ENCODE measurements at places on chromosomes 5 and 9.
A peak's percentile ranks its signal among the peaks of the same experiment; 100 is the strongest.

- no peak for DNase-seq
Measured at GRCh38 chr5:68033961-68034571, 181.5 kb upstream of the PIK3R1 start.

DNA sequence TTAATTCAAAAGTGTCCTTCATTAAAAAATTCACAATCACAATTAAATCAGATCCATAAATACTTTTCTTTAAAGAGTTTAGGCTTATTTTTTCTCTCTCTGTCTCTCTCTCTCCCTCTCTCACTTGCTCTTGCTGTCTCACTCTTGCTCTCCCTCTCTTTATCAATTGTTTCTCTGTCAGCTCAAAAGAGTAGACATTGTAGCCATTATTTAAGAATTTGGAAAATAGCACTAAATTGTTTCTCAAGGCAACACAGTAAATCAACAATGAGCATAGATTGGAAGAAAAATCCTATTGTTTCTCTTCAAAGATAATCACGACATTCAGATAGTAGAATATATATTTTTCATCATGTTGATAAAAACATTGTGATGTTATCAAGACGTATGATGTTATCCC lies 1114.0 kb downstream of the PTPRD start:
- no peak for DNase-seq

GRCh38 chr5:18798058-18798457 lies 1163.8 kb downstream of the TAF11L14 start:
- no peak for DNase-seq

DNA sequence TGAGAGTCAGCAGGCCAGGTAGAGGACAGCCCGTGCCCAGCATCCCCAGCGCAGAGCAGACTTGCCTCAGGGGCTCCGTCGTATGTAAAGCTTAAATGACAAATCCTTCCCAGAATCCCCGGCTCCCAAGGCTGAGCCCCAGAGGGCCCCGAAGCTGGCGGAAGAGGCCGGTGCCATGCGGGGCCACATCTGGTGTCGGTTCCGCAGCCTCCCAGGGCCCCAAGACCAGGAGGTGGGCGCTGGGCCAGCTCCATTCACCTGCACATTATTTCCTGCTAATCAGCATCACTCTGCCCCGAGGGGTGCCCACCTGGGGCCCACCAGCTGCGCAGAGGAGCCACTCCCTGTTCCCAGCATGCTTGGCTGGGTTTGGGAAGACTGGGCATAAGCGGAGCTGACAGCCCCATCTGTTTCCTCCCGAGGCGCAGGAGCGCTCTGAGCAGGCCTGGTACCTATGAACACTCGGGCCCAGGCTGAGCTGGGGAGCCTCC lies 124.0 kb upstream of the PPP1R26 start:
- no peak for DNase-seq

GRCh38 chr5:87210076-87210475 lies 57.6 kb upstream of the RASA1 start:
- DNase-seq, result no peak

GRCh38 chr5:67028371-67028770 lies 168.2 kb downstream of the CD180 start:
- no peak for DNase-seq

DNA sequence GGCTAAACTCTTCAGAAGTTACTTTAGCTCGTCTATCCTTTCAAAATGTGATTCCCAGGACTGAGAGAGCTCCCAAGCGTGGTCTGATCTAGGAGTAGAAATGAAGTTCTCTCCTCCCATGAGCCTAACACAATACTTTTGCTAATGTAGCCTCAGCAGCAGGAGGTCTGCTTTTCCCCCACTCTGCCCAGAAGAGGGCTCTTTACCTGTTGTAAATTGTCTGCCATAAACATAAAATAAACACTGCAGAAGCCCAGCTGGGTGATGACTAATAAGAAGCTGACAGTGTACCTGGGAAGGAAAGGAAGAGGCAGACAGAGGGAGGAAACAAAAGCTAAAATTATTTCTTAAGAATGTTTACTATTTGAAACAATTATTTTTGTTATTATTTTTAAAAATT lies 15.4 kb downstream of the SLC36A3 start:
- peak; percentile 60 for DNase-seq

GRCh38 chr5:41935544-41935943 lies 10.5 kb downstream of the FBXO4 start:
- DNase-seq, result no peak

- DNase-seq, result no peak
Measured at GRCh38 chr9:137485343-137486140, 26.4 kb upstream of the NSMF start.

DNA sequence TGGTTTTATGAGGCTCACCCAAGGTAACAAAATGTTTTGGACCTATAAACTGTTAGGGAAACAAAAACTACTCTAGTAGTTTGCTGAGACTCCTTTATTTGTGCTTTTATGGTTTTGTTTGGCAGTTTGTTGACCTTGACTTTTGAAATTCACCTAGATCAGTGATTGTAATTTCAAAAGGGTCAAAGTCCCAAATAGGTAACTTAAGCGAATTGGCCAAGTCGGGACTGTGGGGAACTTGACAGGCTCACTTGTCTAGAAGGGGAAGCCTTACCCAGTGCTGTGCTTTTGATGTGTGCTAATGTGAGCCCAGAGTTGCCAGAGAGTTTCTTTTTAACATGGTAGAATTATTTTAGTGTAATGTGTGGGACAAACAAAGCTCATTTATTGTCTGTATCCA lies 87.2 kb upstream of the SGCD start:
- no peak for DNase-seq

- DNase-seq, result no peak
Measured at GRCh38 chr5:131996210-131997025, 15.0 kb downstream of the ACSL6 start.

GRCh38 chr9:83199240-83199639 lies 136.3 kb upstream of the RASEF start:
- DNase-seq, result peak; percentile 54

DNA sequence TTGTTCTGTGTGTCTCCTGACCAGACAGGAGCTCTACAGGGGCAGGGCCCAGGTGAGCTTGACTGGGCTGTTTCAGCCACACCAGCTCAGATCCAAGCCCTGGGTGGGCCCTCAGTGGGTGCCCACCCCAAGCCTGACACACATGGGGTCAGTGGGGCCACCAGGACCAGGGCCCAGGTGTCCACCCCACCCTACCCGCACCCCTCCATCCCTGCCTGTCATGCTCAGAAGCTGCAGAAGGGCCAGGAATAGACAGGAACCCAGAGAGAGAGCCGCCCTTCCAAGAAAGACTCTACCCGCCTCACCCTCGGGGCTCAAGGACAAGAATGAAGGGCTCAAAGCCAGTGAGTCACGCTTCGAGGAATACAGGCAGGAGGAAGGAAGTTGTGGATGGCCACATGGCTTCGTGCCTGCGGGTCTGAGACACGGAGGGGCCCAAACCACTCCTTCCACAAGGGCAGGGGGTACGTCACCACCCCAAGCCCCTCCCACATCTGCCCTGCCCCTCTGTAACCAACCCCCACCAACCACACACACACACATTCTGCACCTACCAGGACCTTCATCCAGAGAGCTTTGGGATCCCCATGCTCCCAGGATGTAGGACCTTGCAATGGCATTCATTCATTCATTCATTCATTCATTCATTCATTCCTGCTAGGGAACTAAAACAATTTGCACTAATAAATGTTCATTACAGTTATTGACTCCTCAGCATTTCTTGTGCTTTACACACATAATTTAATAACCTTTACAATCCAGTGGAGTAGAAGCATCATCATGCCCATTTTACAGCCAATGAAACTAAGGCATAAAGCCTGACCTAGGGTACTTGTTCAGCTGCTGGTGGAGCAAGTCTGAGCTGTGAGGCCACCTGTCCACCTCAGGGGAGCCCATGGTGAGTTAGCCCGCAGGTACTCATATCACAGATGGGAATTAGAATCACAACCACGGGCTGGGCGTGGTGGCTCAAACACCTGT lies 55.9 kb upstream of the STXBP1 start:
- peak; percentile 83 for DNase-seq

DNA sequence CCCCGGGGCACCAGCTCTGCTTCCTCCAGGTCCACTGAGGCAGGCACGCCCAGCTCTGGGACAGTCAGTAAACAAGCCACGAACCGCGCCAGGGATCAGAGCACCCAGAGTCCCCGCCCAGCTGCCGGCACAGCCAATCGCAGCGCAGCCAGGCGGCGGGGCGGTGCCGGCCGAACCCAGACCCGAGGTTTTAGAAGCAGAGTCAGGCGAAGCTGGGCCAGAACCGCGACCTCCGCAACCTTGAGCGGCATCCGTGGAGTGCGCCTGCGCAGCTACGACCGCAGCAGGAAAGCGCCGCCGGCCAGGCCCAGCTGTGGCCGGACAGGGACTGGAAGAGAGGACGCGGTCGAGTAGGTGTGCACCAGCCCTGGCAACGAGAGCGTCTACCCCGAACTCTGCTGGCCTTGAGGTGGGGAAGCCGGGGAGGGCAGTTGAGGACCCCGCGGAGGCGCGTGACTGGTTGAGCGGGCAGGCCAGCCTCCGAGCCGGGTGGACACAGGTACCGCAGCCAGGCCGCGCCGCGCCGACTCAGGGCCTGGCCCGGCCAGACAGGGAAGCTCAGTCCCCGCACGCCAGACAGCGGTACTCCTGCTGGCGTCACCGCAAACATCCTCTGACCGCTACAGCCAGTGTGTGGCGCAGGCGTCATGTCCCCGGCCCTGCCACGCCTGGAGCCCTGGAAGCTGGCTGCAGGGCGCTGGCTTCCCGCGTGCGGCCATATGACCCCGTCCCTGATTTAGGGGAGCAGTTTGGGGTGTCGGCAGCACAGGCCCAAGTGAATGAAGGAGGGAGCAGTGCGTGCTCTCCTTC lies at the start of gene CTSL:
Gene CTSL, plus strand, starts transcription at position 220 of the 810 bp plus-strand sequence. CDS start 1,485 bp downstream, outside the sequence.
- peak; percentile 85 for DNase-seq

DNA sequence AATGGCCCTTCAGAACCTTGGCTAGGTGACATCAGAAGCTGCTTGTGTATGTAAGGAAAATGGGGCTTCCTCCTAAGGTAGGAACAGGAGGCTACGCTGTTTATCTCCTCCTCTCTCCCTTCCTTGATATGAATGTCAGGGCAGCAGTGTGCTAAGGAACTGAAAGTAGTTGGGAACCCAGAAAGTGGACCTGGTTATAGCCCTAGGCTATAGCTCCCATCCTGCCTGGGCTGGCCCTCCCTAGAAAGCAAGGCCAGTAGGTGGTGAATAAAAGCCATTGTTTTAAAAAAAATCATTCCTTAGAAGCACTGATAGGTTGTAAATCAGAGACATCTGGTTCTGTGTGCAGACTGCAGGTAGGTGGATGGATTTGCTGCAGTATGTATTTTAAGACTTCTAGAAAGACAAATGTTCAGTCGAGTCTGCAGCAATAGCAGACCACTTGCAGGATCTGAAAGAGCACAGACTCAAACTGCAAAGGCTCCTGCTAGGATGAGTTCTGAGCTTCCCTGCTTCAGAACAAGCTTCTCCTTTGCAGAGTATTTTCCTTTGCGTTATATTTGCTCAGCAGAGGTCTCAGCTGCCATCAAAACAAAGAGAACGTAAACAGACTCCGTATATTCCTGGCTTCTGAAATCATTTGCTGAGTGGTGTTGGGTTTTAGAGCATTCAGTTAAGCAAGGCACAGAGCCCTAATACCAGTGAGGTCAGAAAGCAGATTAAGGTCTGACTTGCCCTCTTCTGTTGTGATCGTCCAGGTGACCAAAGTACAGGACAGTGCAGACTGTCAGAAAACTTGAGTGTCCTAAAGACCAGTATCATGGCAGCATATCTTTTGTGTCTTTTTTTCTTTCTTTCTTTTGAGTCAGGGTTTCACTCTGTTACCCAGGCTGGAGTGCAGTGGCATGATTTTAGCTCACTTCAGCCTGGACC lies 20.1 kb upstream of the CFAP157 start:
- DNase-seq, result no peak

GRCh38 chr9:89637787-89638186 lies 33.0 kb downstream of the GADD45G start:
- no peak for DNase-seq

DNA sequence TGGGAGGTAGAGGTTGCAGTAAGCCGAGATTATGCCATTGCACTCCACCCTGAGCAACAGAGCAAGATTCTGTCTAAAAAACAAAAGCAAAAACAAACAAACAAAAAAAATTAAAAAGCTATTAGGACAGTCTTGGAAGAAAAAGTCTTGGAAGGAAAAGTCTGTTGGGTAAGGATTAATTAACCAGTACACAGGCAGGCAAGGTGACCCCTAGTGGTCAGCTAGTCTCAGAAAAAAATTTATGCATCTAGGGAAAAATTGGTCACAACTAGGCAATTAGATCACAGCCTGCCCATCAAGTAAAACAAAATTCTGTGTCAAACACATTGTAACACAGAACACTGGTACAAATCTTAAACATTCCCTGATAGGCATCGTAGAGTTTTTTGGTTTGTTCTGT lies 6.7 kb upstream of the ANKRD18B start:
- peak; percentile 35 for DNase-seq

GRCh38 chr9:80968611-80969010 lies 720.7 kb downstream of the TLE1 start:
- peak; percentile 54 for DNase-seq

GRCh38 chr5:33611877-33612276 lies 171.1 kb downstream of the TARS1 start:
- DNase-seq, result no peak

DNA sequence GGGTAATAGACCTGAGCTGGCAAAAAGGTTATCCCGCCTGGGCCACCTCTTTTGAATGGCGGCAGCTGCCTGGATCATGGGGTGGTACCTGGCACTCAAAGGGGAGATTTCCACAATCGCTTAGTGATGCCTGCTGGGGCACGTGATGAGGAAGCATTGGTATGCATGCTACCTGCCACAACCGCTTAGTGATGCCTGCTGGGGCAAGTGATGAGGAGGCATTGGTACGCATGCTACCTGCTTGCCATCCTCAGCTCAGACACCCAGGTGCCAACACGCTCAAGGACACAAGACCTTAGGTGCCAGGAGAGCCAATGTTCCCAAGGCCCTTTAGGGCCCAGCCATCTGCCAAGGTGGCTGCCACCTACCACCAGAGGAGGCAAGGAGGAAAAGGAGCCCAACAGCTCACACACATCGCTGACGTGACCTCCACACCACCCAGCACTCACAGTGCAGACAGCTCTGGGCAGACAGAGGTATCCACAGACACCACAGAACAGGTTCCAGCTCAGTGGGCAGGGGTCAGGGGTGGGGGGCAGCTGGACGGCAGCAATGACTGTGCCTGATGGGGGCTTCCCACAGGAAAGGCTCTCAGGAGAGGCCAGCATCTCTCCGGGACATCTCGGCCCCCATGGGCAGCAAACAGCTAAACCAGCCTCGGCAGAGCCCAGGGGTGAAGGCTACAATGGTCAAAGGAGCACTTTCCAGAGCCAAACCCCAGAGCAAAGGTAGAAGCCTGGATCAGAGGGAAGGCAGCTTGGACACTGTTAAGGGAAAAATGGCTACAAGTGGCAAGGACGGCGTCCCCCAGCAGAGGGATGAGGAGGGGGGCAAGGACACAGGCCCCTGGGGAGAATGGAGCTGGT lies 43.0 kb upstream of the SARDH start:
- DNase-seq, result no peak

- no peak for DNase-seq
Measured at GRCh38 chr9:93009337-93010015, 49.0 kb upstream of the SUSD3 start.

Measured in urothelium cell line (cell line).